ENCODE measurements at places on chromosomes 3 and 15. TPM values are rescaled to one million over a fixed set of nuclear protein-coding genes. Genes with fewer than 3 reads are reported as not detected.

NR1I2 gene
- total RNA-seq: not detected

ASB14 gene
- not detected for total RNA-seq

TNNC1 gene
- not detected for total RNA-seq

CGNL1 gene
- under 0.01 TPM for total RNA-seq

- DNase-seq: peak; percentile 18
Observed at GRCh38 chr3:186976837-186977750, 46.8 kb downstream of the ST6GAL1 start.

- DNase-seq: no peak
Observed at GRCh38 chr3:186152889-186153292, 44.0 kb upstream of the ETV5 start.

DNA sequence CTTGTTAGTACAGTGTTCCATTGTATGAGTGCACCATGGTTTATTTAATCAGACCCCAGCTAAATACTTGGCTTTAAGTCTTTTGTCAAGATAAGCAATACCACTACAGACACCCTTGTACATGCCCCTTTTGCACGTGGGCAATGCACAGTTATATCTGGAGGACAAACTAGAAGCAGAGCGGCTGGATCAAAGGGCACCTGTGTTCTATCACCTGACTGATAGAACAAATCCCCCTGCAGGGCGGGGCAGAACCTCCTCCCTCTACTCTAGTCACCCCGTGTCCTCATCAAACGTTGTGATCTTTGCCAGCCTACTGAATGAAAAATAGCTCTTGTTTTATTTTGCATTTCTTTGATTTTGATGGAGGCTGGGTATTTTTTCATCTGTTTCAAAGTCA is 314.9 kb downstream of the TLE3 start:
- no peak for DNase-seq

DNA sequence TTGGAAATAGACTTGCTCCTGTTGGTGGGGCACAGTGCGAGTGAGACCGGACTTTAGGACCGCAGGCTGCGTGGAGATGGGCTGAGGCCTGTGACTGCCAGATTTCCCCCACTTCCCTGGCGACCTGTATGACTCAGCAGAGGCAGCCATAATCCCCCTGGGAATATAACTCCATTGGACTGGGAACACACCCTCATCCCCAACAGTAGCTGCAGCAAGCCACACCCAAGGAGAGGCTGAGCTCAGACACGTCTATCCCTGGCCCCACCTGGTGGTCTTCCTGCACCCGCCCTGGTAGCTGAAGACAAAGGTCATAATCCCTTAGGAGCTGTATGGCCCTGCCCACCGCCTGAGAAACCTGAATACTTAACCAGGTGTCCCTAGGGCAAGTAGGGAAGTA is 42.6 kb downstream of the DZIP1L start:
- DNase-seq: no peak

GRCh38 chr15:81037952-81038743 is 37.4 kb downstream of the TLNRD1 start:
- DNase-seq: no peak

All from RPMI7951 (cell line).